ENCODE measurements at places on chromosomes 3 and 15. TPM values are rescaled to one million over a fixed set of nuclear protein-coding genes. Genes with fewer than 3 reads are reported as not detected.

DNA sequence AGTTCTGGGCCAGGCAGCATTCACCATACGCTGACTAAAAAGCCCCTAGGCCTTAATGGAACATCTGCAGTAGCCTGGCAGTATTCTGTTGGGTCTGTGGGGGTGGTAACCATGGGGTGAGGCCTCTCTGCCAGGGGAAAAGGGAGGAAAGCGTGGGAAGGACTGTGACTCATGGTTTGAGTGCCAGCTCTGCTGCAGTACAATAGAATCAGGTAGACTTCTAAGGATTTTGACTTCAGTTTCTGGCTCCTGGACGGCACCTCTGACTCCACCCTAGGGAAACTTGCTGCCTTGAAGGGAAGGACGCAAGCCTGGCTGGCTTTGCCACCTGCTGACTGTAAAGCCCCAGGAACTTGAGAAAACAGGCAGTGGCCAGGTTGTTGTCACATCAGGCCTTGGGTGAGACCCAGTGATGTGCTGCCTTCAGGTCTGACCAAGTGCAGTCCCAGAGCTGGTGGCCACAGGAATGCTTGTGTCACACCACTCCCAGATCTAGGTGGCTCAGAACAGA is 148.6 kb downstream of the SUCNR1 start:
- no peaks in the 10 kb centered on the region for H3K4me1 ChIP-seq
- H3K27ac ChIP-seq: no peak overlapping the region
- DNase-seq: no peak
- H3K4me3 ChIP-seq: no peak overlapping the region
- no peaks in the 10 kb centered on the region for H3K36me3 ChIP-seq

HRG gene
- not detected for total RNA-seq

DNA sequence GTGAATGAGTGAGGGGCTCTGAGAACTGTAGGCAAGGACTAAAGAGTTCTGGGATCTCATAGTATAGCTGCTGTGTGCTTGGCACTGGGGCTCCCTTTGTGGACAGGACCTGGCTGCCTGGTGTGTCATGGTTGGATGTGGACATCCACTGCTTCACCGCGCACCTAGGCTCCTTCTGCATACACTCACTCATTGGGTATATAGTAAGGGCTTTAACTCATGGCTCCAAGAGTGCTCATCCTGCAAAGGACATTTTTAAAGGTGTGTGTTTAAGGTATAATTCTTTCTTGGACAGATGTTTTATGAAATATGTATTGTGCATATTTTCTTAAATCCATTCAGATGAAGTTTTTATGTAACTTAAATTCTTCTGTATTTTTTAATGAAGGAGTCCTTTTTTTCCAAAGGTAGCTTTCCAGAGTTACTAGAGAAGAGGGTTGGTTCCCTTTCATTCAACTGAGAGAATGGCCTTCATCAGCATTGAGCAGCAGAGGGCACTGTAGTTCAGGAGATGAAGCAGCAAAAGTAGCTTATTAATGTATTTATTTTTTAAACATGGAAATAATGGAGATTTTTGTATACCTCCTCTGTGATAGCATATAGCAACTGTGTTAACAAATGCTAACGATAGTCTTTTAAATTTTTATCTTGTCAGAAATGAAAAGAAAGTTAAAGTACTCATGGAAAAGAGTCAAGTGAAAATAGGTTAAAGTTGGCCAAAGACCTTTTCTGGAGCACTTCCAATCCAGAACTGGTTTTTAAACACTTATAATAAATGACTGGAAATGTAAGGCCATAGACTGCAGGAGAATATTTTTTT is 25.2 kb downstream of the OXNAD1 start:
- H3K27me3 ChIP-seq: no peaks in the 10 kb centered on the region
- no peak for DNase-seq
- no peak overlapping the region for H3K27ac ChIP-seq
- peaks cover 49% of the 10 kb centered on the region for H3K4me1 ChIP-seq

GOLGA8T gene
- 0.39 TPM for total RNA-seq

MESP2 gene
- total RNA-seq: not detected

- no peak for DNase-seq
- no peak overlapping the region for H3K27ac ChIP-seq
- no peak overlapping the region for H3K4me3 ChIP-seq
- H3K27me3 ChIP-seq: no peaks in the 10 kb centered on the region
- H3K36me3 ChIP-seq: no peaks in the 10 kb centered on the region
Measured at GRCh38 chr15:74245342-74245931, 9.3 kb downstream of the CCDC33 start.

DNA sequence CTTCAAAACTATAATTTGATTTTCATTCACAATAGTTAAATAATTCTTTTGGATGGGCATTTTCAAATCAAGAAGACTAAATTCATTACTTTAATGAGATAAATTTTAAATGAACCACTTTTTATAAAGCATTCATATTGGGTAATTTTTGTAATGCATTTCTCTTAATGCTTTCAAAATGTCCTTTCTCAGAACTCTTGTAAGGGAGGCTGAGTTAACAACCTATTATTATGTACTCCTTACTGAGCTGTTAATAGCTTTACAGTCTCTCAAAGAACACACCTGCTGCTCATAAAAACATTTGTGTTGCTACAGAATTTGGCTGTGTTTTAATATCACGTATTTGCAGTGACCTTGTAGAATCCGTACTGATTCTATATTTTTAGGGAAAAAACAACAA is 334.0 kb upstream of the ARL6 start:
- no peak overlapping the region for H3K4me3 ChIP-seq
- H3K27ac ChIP-seq: no peak overlapping the region
- no peaks in the 10 kb centered on the region for H3K27me3 ChIP-seq
- no peaks in the 10 kb centered on the region for H3K4me1 ChIP-seq

DNA sequence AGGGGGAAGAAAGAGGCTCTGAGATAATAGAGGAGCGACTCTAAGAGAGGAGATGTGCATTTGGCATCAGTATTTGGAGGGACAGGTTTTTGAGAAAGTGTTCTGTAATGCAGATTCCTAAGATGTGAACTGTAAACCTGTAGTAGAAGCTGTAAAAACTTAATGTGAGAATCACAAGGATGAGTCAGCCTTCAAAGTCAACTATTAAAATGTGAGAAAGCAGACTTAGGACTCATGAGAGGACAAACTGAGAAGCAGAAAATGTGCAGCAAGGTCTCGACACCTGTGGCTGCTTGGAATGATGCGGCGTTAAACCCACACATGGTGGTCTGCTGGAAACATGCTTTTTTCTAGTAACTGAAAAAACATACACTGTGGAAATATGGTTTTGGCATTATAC is 36.0 kb downstream of the USP13 start:
- no peak for DNase-seq
- H3K36me3 ChIP-seq: peaks cover 6% of the 10 kb centered on the region
- no peaks in the 10 kb centered on the region for H3K4me1 ChIP-seq
- H3K27me3 ChIP-seq: no peaks in the 10 kb centered on the region
- no peak overlapping the region for H3K27ac ChIP-seq
- H3K4me3 ChIP-seq: no peak overlapping the region

PLEKHO2 gene
- total RNA-seq: 6.3 TPM

- no peak for DNase-seq
- no peaks in the 10 kb centered on the region for H3K4me1 ChIP-seq
- H3K36me3 ChIP-seq: no peaks in the 10 kb centered on the region
- no peak overlapping the region for H3K27ac ChIP-seq
- no peaks in the 10 kb centered on the region for H3K27me3 ChIP-seq
Measured at GRCh38 chr3:114502204-114502603, 208.4 kb downstream of the TIGIT start.

DNA sequence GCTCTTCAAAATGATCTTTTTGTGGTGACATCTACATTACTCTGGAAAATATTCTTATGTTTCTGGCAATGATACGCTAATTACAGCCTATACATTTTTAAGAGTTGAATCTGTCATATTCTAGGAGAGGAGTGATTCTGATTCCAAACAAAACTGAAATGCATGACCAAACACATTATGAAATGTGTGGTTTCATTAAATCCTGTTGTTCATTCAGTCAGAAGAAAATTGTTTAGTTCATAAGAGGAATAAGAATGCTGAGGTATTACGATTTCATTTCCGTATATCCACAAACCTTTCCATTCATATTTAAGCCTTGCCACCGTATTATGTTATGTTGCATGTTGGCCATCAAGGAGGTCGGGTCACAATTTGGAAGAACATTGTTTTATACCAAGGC is 345.1 kb downstream of the FEZF2 start:
- no peak for DNase-seq
- H3K4me1 ChIP-seq: peaks cover 4% of the 10 kb centered on the region
- H3K36me3 ChIP-seq: no peaks in the 10 kb centered on the region

FBLN2 gene
- 185 TPM for total RNA-seq

- DNase-seq: no peak
- peaks cover 62% of the 10 kb centered on the region for H3K27me3 ChIP-seq
- no peak overlapping the region for H3K4me3 ChIP-seq
- H3K4me1 ChIP-seq: peaks cover 44% of the 10 kb centered on the region
- no peak overlapping the region for H3K27ac ChIP-seq
Measured at GRCh38 chr3:138938877-138939560, 7.9 kb downstream of the FOXL2 start.

DNA sequence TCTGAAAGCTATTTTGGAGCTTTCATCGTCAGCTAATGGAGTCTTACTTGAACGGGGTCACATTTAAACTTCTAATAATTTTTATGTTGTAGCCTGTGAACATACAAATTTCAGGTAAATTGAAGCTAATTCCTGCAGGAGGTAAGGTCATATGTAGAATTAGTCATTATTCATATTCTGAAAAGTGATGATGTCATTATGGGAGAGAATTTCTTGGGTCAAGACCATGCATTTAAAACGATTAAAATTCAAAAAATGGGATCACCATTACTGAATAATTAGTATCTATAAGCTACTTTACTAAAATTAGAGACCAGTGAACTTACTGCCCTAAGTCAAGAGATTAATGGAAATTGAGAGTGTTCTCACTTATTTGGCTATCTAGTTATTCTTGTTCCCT is 120.4 kb downstream of the CHL1 start:
- no peaks in the 10 kb centered on the region for H3K27me3 ChIP-seq
- H3K4me3 ChIP-seq: no peak overlapping the region
- no peaks in the 10 kb centered on the region for H3K4me1 ChIP-seq
- H3K27ac ChIP-seq: no peak overlapping the region
- no peaks in the 10 kb centered on the region for H3K36me3 ChIP-seq
- DNase-seq: no peak

GRCh38 chr3:36476286-36476942 is 96.1 kb downstream of the STAC start:
- no peaks in the 10 kb centered on the region for H3K27me3 ChIP-seq
- no peaks in the 10 kb centered on the region for H3K4me1 ChIP-seq
- no peaks in the 10 kb centered on the region for H3K36me3 ChIP-seq
- no peak for DNase-seq

- no peak for DNase-seq
- H3K4me3 ChIP-seq: no peak overlapping the region
- peaks cover 11% of the 10 kb centered on the region for H3K36me3 ChIP-seq
- H3K27ac ChIP-seq: no peak overlapping the region
- peaks cover 5% of the 10 kb centered on the region for H3K4me1 ChIP-seq
Measured at GRCh38 chr3:146189519-146190173, 28.7 kb upstream of the PLOD2 start.

DNA sequence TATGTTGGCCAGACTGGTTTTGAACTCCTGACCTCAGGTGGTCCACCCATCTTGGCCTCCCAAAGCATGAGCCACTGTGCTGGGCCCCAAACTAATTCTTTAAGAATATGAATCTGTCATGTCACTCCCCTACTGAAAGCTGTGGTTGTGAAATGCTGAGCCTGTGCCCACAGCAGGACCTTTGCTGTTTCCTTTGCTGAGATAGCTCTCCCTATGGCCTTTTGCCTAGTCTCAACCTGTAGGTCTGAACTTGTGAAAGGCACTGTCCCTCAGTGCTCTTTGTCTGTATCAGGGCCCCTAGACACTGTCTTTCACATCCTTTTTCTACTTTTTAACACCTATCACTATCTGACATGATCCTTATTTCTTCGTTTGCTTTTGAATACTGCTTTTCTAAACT is 62.7 kb upstream of the CCR4 start:
- no peak overlapping the region for H3K27ac ChIP-seq
- no peaks in the 10 kb centered on the region for H3K4me1 ChIP-seq
- H3K4me3 ChIP-seq: no peak overlapping the region
- no peak for DNase-seq

DNA sequence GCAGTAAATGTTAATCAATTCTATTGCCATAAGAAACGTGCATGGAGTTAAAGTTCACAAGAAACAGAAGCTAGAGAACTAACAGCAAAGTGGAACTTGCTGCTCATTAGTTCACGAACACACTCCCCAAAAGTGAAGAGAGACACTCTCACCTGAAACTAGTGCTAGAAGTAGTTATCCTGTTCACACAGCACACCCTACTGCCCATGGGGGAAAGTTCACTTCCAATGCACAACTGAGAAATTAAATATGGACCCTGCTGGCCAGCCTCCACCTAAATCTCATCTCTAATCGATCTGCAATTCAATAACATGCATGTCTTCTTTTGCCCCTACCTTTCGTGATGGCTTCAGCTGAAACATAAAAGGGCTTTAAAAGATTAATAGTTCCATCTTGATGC is 39.4 kb upstream of the FRMD4B start:
- H3K4me3 ChIP-seq: no peak overlapping the region
- DNase-seq: no peak
- H3K36me3 ChIP-seq: no peaks in the 10 kb centered on the region
- no peak overlapping the region for H3K27ac ChIP-seq
- no peaks in the 10 kb centered on the region for H3K4me1 ChIP-seq

ATP13A5 gene
- total RNA-seq: not detected

GRCh38 chr15:66232267-66232625 is 21.3 kb downstream of the MEGF11 start:
- H3K27me3 ChIP-seq: no peaks in the 10 kb centered on the region
- no peak overlapping the region for H3K27ac ChIP-seq
- DNase-seq: no peak
- H3K4me1 ChIP-seq: no peaks in the 10 kb centered on the region

DNA sequence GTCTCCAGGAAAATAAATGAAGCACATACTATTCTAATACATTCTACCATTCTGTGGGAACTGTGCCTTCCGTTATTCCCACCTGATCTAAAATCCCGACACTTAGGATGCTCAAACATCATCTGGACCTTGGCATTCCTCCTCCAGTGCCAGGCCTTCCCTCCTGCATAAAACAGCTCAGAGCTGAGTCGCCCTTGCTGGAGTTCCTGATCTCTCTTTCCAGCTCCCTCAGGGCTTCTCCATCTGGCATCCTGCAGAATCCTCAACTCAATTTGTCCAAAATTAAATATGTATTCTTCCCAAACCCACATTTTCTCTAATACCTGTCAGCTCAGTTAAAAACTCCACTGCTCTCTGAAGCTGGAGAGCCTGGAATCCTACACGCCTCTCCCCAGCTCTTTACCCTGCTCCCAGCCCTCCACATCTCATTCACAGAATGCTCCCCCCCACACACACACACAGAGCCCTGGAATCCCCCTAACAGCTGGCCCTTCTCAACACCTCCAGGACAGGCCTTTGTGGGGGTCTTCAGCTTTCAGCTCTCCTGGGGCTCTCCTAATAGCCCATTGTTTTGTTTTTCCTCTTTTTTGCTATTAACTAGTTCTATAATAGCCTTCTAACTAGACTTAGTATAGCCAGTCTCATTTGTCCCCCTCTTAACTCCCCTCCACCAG is 78.5 kb downstream of the HMG20A start:
- H3K4me3 ChIP-seq: no peak overlapping the region
- H3K27me3 ChIP-seq: no peaks in the 10 kb centered on the region
- no peaks in the 10 kb centered on the region for H3K36me3 ChIP-seq

FAM107A gene
- 76.5 TPM for total RNA-seq

GXYLT2 gene
- total RNA-seq: 37.3 TPM
